ENCODE measurements at places on chromosomes 12 and 14.

- no peak for DNase-seq
- H3K4me3 ChIP-seq: no peak overlapping the region
- no peaks in the 10 kb centered on the region for H3K4me1 ChIP-seq
- no peaks in the 10 kb centered on the region for H3K27me3 ChIP-seq
- no peaks in the 10 kb centered on the region for H3K36me3 ChIP-seq
Observed at GRCh38 chr12:43896496-43896895, 60.6 kb downstream of the TMEM117 start.

- H3K4me3 ChIP-seq: no peak overlapping the region
- DNase-seq: no peak
- H3K27me3 ChIP-seq: no peaks in the 10 kb centered on the region
- peaks cover 19% of the 10 kb centered on the region for H3K4me1 ChIP-seq
- H3K36me3 ChIP-seq: peaks cover 3% of the 10 kb centered on the region
- peak overlapping the region; percentile 81 for H3K27ac ChIP-seq
Observed at GRCh38 chr12:51926064-51926632, 18.8 kb downstream of the ACVRL1 start.

DNA sequence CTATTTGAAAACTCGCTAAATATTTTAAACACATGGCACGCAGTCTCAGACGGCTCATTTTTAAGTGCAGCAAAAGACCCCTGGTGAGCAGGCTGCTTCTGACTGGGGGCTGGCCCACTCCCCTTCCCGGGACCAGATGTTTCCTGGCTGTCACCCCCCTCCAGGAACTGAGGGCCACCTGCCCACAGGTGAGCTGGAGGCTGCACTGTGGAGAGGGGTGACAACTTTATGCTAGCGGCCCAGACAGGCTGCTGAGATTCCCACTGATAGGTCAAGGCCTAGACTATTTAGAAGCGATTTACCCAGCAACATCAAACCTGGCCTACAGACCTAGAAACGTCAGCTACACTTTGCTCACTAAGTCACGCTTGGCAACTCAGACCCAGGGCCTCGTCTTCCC is 92.1 kb downstream of the BCL11B start:
- no peaks in the 10 kb centered on the region for H3K27me3 ChIP-seq
- peaks cover 69% of the 10 kb centered on the region for H3K4me1 ChIP-seq
- H3K36me3 ChIP-seq: no peaks in the 10 kb centered on the region
- no peak overlapping the region for H3K4me3 ChIP-seq

- H3K4me3 ChIP-seq: peak overlapping the region; percentile 47
- no peaks in the 10 kb centered on the region for H3K27me3 ChIP-seq
- H3K27ac ChIP-seq: peak overlapping the region; percentile 90
- H3K36me3 ChIP-seq: peaks cover 17% of the 10 kb centered on the region
- peak; percentile 92 for DNase-seq
Observed at GRCh38 chr14:104795781-104796686, 486 bp upstream of the AKT1 start.

DNA sequence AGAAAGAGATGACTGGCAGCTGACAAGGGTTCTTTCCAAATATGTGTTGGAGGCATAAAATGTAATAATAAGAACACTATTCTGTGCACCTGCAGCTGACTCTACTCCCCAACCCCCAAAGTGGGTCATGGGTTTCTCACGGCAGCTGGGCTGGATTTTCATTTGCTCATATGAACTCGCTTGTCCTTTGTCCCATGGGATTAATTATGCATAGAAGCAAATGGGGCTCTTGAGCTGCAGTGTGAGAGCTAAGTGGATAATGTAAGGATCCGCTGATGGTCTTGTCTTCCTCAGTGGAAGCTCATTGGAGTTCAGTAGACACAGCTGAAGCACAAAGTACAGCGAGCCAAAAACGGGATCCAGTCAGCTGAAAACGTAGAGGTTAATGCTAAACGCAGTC is 46.3 kb downstream of the TTC8 start:
- H3K4me3 ChIP-seq: no peak overlapping the region
- DNase-seq: no peak
- H3K4me1 ChIP-seq: no peaks in the 10 kb centered on the region
- H3K36me3 ChIP-seq: no peaks in the 10 kb centered on the region

DNA sequence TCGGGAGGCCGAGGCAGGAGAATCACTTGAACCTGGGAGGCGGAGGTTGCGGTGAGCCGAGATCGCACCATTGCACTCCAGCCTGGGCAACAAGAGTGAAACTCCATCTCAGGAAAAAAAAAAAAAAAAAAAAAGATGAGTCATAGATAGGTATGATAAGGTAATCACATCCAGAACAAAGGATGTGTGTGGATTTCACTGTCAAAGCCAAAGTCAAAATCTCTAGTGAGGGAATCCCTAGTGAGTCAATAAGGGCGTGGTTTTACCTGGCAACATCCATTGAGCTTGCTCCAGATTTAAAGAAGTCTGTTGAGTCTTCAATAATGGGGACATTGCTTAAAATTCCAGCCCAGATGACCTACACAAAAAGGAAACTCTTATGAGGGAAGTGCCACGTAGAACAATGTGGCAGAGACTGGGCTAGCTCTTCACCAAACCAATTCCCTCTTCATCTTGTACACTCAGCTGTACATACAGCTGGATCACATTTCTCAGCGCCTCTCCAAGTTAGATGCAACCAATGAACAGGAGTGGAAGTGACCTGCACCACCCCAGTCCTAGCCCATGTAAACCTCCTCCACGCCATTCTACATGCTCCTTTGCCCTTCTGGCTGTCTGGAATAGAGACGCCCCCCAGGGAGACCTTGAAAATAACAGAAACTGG is 23.4 kb downstream of the ALDH1L2 start:
- H3K27me3 ChIP-seq: no peaks in the 10 kb centered on the region
- no peak overlapping the region for H3K27ac ChIP-seq
- no peak overlapping the region for H3K4me3 ChIP-seq
- no peaks in the 10 kb centered on the region for H3K4me1 ChIP-seq
- no peaks in the 10 kb centered on the region for H3K36me3 ChIP-seq
- no peak for DNase-seq

- H3K27me3 ChIP-seq: no peaks in the 10 kb centered on the region
- peak overlapping the region; percentile 52 for H3K27ac ChIP-seq
- H3K4me3 ChIP-seq: no peak overlapping the region
- DNase-seq: no peak
- H3K36me3 ChIP-seq: no peaks in the 10 kb centered on the region
Observed at GRCh38 chr12:75909714-75910656, 121.6 kb downstream of the PHLDA1 start.

- peaks cover 15% of the 10 kb centered on the region for H3K4me1 ChIP-seq
- H3K27ac ChIP-seq: no peak overlapping the region
- peaks cover 100% of the 10 kb centered on the region for H3K36me3 ChIP-seq
- DNase-seq: no peak
- H3K4me3 ChIP-seq: no peak overlapping the region
Observed at GRCh38 chr14:73903028-73903427, 16.4 kb downstream of the ZNF410 start.

- H3K4me1 ChIP-seq: no peaks in the 10 kb centered on the region
- no peak for DNase-seq
- no peak overlapping the region for H3K4me3 ChIP-seq
- H3K27ac ChIP-seq: no peak overlapping the region
- H3K36me3 ChIP-seq: peaks cover 3% of the 10 kb centered on the region
Observed at GRCh38 chr12:104998423-104999346, 12.6 kb downstream of the NOPCHAP1 start.

DNA sequence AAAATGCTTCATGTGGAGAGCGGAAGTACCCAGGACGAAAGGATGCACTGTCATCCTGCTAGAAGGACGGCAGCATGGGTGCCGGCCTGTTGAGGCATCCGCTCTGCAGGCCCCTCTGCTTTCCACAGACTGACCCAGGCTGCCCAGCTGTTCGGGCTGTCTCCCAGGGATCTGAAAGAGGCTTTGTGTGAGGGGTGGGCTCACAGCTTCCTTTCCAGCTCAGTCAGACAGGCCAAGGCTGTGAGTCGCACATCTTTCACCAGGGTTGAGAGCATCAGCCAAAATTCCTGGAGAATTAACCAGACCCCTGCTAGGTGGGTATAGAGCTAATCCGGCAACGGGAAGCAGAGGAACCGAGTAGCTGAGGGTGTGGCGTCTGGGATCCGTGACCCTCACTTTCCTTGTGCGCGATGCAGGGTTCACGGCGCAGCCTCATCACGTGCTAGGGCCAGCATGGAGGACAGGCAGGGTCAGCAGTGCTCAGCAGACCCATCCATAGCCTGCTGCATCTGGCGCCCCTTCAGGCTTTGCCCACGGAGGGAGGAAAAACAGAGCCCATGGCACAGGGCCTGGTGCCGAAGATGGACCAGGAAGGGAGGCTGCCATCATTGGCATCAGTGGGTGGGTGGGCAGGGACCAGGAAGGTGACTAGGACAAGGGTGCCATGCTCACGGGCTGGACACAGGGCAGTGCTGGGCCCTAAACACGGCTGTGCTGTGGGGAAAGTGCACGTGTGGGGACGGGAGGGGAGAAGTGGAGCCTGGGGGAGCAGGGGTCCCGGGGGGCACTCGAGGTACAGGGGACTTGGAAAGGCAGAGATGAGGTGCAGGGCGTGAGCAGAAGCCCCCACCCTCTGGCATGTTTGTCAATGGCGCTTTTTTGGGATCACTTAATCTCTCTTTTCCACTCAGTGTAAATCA is 9.2 kb upstream of the SIVA1 start:
- peak; percentile 61 for DNase-seq
- H3K27ac ChIP-seq: no peak overlapping the region

GRCh38 chr12:19030180-19030579 is 99.4 kb upstream of the PLEKHA5 start:
- H3K27ac ChIP-seq: no peak overlapping the region
- H3K4me3 ChIP-seq: no peak overlapping the region
- DNase-seq: no peak
- no peaks in the 10 kb centered on the region for H3K4me1 ChIP-seq

GRCh38 chr12:128872303-128872702 is 19.0 kb downstream of the GLT1D1 start:
- peaks cover under 1% of the 10 kb centered on the region for H3K36me3 ChIP-seq
- H3K4me3 ChIP-seq: no peak overlapping the region
- no peak overlapping the region for H3K27ac ChIP-seq
- no peak for DNase-seq

DNA sequence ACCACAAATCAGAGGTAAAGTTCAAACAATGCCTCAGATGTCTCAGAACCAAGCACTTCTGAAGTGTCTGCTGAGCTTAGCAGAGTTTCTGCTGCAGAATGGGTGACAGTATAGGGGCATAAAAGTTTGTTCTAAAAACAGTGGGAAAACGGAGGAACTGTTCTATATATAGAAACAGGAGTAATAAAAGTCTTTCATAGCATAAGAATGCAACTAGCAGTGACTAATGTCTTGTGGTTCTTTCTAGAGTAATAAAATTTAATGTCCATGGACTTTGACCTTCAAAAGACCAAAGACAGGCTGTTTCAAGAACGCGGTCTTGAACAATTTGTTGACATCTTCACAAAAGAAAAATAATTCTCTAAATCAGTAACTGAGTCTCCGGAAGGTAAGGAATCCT is 107.5 kb upstream of the FAR2 start:
- H3K27ac ChIP-seq: no peak overlapping the region
- H3K4me1 ChIP-seq: no peaks in the 10 kb centered on the region
- no peak overlapping the region for H3K4me3 ChIP-seq
- H3K36me3 ChIP-seq: no peaks in the 10 kb centered on the region
- H3K27me3 ChIP-seq: no peaks in the 10 kb centered on the region

- H3K4me1 ChIP-seq: peaks cover 16% of the 10 kb centered on the region
- H3K27me3 ChIP-seq: no peaks in the 10 kb centered on the region
- peaks cover 13% of the 10 kb centered on the region for H3K36me3 ChIP-seq
Observed at GRCh38 chr12:116735951-116736599, 1.8 kb downstream of the SPRING1 start.

DNA sequence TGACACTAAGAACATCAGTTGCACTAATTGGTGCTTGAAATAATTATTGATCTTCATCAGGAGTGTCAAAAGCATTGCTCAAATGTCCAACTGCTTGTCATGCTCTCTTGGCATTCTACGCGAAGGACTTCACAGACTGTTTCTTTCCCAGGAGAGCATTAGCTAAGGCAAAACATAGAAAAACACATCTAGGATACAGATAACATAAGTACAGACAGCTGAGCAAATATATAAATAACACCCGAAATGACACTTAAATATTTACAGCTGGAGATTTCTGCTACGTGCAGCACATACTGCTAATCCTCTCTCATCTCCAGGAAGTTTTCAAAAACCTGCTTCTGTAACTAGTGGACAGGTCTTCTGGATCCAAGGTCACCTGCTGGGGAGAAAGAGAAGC is 120.0 kb upstream of the PRMT8 start:
- no peak overlapping the region for H3K4me3 ChIP-seq
- peaks cover 12% of the 10 kb centered on the region for H3K27me3 ChIP-seq
- H3K4me1 ChIP-seq: no peaks in the 10 kb centered on the region
- no peak overlapping the region for H3K27ac ChIP-seq
- DNase-seq: no peak
- no peaks in the 10 kb centered on the region for H3K36me3 ChIP-seq

DNA sequence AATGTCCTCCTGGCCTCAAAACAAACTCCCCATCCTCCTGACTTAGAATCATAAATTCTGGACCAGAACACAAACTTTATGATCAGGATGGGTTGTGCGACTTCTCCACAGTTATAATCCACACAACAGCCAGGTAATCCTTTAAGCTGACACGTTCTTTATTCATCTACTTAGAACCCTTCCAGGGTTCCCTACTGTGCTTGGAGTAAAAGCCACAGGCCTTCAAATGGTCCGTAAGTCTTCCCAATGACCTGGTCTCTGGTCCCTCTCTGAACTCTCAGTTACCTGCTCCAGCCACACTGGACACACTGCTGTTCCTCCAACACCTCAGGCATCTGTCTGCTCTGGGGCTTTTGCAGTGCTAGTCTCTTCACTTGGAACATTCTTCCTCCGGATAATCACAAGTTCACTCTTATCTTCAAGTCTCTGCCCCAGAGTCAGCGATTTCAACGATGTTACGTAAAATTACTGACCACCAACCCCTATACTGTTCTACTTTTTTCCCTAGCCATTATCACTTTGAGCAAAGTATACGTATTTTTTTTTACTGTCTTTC is 1.7 kb upstream of the RNASE7 start:
- no peak overlapping the region for H3K4me3 ChIP-seq
- peak; percentile 19 for DNase-seq
- H3K27me3 ChIP-seq: no peaks in the 10 kb centered on the region

DNA sequence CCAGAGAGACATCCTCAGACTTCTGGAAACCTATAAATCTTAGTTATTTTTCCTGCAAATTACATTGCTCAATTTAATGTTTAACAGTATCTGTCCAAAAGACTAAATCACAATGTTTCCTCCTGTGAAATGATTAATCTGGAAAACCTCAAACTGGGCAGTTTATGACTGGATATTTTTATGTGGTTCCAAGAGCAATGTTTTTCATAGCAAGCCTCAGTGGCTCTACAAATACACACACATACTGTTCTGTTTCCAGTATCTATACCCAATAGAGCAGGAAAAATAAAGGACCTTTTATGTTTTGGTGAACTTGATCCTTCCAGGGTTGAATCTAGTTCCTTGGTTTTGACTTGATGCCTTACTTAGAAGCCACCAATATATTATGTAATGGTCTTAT is 9.2 kb downstream of the NID2 start:
- H3K4me1 ChIP-seq: peaks cover 3% of the 10 kb centered on the region
- DNase-seq: no peak
- H3K27me3 ChIP-seq: no peaks in the 10 kb centered on the region
- H3K27ac ChIP-seq: no peak overlapping the region
- H3K36me3 ChIP-seq: no peaks in the 10 kb centered on the region
- no peak overlapping the region for H3K4me3 ChIP-seq
